Stimulated activated CD4-positive, alpha-beta T cell treated with anti-CD3 and anti-CD28 coated beads, Interleukin-1b, Interleukin-23, amount 100 ng/mL, for 4 hours (primary cell): ENCODE measurements at places on chromosomes 4 and X.

- no peak for DNase-seq
Observed at GRCh38 chr4:11397819-11398610, 30.7 kb downstream of the HS3ST1 start.

GRCh38 chr4:188127214-188127874 lies 11.9 kb upstream of the TRIML1 start:
- no peak for DNase-seq

- DNase-seq = no peak
Observed at GRCh38 chr4:10856271-10856782, 171.8 kb upstream of the CLNK start.

DNA sequence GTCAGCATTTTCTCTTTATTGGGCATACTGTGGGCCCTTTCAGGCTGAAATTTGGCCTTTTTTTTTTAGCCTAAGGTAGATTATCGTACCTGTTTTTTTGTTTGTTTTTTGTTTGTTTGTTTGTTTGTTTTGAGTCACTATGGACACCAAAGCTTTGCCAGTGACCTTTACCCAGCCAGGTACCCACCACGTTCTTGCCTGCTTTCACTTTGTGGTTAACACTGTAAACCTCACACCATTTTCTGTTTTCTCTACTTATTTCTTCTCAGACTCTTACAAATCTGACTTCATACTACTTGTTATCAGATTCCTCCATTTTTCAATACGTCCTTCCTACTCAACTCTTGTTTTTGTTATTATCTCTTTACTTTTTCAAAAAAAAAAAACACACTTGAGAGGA lies 81.5 kb downstream of the ZNF674 start:
- DNase-seq = no peak

GRCh38 chrX:12304261-12304660 lies 166.0 kb downstream of the FRMPD4 start:
- DNase-seq = no peak

GRCh38 chrX:12372111-12372510 lies 233.8 kb downstream of the FRMPD4 start:
- DNase-seq = no peak

DNA sequence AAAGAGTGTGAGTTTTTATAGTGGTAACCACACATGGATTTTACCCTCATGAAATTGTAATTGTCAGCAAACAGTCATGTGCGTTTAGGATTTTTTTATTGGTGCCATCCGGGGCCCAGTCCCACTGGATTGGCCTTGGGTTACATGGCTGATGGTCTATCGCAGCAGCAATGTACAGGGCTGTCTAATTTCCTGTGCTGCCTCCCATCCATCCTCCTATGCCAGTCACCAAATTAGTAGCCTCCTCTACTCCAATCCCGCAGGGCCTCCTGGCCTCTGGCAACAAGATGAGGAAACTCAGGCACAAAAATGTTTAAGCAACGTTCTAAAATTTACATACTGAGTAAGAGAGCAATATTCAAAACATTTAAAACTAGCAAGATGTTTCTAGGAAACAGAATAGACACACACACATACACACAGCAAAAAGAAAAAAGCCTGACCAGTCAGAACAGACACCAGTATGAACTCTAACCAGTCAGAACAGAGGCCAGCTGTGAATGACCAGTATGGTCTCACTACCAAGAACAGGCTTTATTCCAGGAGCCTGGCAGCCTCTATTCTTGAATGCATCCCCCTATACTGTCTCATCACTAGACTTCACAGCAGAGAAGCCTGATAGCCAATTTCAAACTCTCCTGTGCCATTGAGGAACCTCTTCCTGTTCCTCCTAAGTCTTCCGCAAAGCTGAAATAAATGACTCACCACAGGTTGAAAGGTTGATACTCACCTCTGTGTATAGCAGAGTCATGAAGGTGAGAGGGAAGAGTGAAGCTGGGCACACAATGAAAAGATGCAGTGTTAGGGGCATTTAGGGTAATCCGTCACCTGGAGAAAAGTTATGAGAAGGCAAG lies 42.6 kb downstream of the CHRNA9 start:
- no peak for DNase-seq

DNA sequence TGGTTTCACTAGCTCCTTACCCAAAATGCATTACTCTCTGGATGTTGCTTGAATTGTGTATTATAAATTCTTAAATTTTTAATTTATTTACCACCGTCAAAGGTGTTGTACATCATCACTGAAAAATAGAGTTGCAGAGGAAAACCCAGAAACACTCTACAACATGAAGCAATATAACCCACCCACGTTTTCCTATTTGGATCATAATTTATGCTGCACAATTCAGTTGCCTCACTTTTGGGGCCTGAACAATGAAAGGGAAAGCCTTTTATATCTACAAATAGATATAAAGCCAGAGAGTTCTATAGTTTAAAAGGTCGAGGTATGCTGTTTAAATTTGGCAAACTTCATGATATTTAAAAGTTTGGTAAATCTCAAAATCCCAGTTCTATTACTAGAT lies 115.4 kb downstream of the MGST2 start:
- DNase-seq = no peak

DNA sequence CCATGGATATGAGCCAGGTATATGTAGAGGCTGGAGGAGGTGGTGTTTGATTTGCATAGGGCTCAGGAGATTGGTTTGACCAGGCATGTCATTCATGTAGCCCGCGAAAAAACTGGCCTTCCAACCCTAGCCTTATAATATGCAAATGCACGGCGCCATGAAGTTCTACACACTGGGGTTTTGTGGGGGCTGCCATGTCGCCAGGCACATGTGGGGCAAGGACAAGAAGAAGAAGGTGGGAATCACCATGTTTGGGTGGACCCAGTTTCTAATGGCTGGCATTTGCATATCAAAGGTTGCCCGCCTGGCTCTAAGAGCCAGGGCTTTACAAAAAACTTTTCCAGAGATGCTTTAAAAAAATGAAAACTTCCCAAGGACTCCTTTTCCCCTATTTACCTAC lies 1251.0 kb downstream of the PCDH18 start:
- DNase-seq = no peak

- no peak for DNase-seq
Observed at GRCh38 chrX:48083212-48083611, 11.8 kb upstream of the ZNF630 start.

- DNase-seq = no peak
Observed at GRCh38 chrX:68794461-68794860, 34.4 kb upstream of the EFNB1 start.

DNA sequence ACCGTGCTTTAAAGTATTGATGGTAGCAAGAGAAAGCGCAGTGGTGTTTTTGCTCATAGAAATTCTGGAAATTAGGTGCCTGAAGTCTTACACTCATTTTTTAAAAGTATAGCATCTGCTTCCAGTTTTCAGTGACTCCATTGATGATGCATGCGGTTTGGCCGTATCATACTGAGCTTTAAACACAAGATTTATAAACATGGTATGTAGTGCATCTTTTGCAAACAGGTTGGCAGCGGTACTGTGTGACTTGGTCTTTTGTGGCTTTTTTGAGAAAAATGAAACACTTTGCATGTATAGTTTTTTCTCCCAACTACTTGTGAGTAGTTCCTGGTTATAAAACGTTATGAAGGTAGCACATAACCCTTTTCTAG lies 2.0 kb downstream of the DDX3X start:
- DNase-seq = no peak

DNA sequence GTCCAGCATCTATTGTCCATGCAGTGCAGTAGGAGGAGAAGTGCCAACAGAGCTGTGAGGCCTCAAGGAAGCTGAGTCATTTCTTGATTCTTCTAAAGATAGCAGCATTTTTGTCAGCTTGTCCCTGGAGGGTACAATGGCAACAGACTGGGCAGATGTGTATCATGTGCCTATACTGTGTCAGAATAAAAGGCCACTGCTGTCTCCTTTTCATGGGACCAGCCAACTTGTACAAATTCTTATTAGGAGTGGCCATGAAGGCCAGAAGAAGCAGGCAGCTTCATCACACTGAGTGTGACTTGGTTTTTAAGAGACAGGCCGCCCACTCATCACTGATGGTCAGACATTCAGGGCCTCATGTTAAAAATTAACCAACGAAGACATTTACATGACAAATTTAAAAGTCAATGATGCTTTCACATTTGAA lies 185.0 kb upstream of the FAM241A start:
- DNase-seq = no peak

DNA sequence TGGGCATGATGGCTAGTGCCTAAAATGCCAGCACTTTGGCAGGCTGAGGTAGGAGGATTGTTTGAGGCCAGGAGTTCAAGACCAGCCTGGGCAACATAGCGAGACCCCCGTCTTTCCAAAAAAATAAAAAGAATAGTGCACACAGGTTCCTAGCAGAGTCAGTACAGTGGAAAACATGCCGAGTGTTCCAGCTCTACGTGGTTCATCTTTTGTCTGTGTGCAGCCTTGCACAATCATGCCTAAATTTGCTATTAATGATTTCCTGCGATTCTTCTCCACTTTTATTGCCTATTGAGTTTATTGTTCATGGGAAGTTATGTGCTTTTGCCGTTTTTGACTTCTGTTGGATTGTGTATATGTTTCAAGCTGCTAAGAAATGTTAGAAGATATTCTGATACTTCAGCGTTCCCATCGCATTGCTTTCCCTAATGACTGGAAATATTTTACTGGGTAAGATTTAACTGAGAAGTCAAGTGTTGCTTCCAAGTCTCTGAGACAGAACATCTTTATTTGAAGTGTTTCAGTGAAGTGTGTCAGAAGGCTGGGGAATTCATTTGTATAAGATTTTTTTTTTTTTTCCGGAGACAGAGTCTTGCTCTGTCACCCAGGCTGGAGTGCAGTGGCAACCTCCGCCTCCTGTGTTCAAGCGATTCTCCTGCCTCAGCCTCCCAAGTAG lies 11.3 kb downstream of the DOCK11 start:
- DNase-seq = no peak

- no peak for DNase-seq
Observed at GRCh38 chr4:119629142-119629471, 503 bp upstream of the PDE5A start.

- no peak for DNase-seq
Observed at GRCh38 chr4:66298569-66298968, 628.3 kb upstream of the EPHA5 start.

DNA sequence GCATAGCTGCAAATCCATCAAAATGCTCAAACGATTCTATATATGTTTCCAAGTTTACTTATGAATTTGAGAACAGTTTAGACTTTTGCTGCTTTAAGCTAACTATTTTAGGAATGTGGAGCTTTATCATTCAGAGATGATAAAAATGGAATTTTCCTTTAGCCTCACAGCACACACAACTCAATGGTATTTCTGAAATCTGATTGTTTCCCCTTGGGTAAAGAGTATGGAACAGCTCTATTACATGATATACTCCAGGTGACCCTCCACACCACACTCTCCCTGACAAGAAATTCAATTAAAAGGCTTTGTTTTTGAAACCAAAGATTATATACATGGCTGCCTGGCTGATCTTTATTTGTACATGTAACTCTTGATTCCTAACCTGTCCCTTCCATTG lies 120.0 kb downstream of the LUZP4 start:
- no peak for DNase-seq

- DNase-seq = no peak
Observed at GRCh38 chr4:148834804-148835631, 392.8 kb upstream of the NR3C2 start.
